ENCODE measurements at places on chromosomes 2 and 18. TPM values are rescaled to one million over a fixed set of nuclear protein-coding genes. Genes with fewer than 3 reads are reported as not detected.

DNA sequence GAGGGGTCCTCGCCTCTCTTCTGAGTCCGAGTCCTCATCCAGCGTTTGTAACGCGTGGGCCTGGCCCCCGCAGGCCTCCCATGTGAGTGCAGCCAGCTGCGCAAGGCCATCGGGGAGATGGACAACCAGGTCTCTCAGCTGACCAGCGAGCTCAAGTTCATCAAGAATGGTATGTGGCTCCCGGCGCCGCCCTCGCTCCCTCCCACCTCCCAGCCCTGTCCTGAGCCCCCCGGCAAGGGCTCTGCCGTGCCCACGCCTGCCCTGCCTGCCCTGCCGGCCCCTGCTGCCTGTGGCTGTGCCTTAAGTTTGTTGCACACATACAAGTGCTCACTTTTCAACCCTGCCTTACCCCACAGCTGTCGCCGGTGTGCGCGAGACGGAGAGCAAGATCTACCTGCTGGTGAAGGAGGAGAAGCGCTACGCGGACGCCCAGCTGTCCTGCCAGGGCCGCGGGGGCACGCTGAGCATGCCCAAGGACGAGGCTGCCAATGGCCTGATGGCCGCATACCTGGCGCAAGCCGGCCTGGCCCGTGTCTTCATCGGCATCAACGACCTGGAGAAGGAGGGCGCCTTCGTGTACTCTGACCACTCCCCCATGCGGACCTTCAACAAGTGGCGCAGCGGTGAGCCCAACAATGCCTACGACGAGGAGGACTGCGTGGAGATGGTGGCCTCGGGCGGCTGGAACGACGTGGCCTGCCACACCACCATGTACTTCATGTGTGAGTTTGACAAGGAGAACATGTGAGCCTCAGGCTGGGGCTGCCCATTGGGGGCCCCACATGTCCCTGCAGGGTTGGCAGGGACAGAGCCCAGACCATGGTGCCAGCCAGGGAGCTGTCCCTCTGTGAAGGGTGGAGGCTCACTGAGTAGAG is 14.4 kb upstream of the ALLC start:
- DNase-seq, result no peak

DNA sequence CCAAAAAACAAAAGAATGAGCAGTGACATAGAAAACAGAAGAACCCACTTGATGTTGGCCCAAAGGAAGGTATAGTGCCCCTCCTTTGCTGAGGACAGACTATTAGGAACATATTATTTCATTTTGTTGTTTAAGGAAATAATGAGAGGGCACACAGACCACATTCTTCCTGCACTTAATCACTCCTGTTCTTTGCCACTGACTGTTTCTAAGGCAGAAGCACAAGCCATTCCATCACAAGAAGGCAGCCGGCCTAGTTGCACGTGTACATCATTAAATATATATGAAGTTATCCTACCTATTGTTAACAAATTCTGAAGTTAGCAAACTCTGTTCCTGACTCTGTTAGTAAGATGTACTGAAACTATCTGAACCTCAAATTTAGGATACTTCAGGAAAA is 110.0 kb downstream of the LNPK start:
- DNase-seq, result no peak

GRCh38 chr2:133265432-133265949 is 302.8 kb downstream of the NCKAP5 start:
- DNase-seq, result peak; percentile 71

DNA sequence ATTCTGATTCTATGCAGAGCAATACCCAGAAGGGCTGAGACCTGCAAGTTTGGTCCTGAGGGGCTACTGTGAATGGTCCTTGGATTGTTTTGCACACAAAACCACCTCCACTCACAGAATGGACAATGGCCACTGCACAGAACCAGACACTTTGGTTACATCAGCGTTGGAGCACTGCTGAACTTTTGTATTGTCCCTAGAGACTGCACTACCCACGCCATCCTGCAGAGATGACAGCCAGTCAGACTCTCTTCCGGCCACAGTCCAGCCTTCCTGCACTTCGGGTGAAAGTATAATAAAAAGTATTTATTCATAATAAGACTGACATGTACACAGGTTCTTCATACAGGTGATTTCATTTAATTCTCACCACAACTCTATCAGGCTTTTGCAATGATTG is 35.7 kb downstream of the CELF4 start:
- peak; percentile 11 for DNase-seq

- peak; percentile 11 for DNase-seq
Measured at GRCh38 chr2:168030862-168031624, 216.4 kb downstream of the STK39 start.

DNA sequence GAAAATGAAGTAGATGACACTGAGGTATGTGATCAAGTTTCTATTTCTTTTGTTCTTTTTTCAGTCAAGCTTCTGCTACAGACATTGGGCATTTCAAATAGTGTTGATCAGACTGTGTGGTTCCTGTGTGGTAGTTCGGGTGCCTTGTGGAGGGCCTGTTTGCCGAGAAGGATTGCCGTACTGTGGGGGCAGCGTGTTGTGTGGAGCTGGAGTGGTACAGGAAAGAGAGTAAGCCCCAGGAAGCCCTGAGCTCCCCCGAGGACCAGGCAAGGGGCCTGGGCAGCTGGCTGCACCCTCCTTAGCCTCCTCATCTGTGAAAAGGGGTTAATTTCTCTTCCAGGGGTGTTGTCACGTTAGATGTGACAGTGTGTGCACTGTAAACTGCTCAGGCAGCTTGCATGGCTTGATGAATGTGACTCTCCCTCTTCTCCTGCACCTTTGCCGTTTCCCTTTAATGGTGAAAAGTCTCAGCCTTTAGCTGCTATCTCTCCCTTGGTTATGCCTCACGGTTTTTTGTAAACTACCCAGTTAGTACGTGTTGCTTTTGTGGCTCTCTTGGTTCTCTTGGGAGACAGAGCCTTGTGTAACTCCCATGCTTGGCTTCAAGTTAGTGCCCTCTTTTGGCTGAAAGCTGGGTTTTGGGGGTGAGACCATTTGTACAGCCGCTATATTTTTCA is 19.5 kb downstream of the C2orf74 start:
- no peak for DNase-seq

GRCh38 chr2:152584301-152584700 is 133.0 kb downstream of the PRPF40A start:
- no peak for DNase-seq

DNA sequence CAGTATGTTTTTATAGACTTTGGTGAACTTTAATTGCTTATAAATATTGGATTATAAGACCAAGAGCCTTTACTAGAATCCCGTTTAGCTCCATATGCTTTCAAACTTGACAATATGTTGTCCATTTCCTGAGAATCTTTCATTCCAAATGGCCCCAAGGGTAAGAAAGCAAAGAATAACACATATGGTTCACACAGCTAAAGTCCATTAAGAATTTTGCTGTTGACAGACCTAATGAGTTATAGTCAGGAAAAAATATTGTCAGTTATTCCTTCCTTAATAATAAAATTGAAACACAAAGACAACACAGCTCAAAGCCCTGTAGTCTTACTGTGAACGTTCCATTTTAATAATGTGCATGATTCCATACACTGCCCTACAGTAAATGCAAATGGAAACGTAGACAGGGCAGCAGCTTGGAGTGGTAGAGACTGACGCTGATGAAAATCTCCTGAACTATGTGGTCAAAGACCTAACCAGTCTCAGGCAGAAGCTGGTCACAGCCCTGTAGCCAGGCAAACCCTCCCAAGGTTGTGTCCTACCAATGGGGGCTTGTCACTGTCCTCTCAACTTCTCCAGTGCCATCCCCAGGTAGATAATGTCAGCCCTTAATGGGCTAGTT is 49.0 kb upstream of the ATIC start:
- no peak for DNase-seq

GRCh38 chr18:52536039-52536438 is 196.0 kb downstream of the DCC start:
- DNase-seq, result no peak

DNA sequence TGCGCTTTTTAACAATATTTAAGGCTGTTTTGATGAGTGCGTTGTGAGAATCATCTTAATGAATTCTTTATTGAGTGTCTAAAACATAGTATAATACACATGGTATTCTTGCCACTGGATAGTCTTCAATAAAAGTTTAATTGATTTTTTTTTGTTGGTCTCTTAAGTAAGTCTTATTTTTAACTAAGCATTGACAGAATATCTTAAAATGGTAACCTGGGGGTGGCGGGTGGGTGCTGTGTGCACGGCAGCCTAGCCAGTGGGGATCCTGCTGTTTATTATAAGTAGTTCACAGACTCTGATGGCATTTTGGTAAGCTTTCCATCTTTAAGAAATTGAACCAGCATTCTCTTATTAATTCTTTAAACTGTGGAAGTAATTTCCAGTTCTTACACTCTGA is 6.0 kb downstream of the SOX11 start:
- no peak for DNase-seq

- no peak for DNase-seq
Measured at GRCh38 chr2:221228214-221228769, 343.8 kb downstream of the EPHA4 start.

DNA sequence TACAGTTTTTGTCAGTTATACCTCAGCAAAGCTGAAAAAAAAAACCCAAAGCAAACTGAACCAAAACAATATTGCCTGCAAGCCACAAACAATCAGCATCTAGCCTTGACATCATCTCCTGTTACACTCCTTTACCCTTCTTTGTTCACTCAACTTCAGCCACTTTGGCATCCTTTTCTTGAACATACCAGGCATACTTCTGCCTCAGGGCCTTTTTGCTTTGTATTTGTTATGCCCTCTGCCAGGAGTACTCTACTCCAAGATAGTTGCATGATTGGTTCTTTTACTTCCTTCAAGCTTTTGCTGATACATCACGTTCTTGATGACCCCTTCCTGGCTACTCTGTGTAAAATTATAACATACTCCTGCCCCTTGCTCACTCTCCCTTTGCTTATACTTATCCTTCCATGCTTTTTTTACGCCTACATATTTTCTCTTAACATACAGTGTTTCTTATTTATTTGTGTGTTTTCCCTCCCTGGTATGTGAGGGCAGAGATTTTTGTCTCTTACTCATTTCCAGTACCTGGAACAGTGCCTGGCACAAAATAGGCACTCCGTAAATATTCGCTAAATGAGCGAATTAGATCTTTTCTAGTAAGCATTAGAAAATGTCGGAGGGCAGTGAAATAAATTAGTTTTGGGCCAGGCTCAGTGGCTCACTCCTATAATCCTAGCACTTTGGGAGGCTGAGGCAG is 12.7 kb downstream of the ABI2 start:
- DNase-seq, result peak; percentile 5

DNA sequence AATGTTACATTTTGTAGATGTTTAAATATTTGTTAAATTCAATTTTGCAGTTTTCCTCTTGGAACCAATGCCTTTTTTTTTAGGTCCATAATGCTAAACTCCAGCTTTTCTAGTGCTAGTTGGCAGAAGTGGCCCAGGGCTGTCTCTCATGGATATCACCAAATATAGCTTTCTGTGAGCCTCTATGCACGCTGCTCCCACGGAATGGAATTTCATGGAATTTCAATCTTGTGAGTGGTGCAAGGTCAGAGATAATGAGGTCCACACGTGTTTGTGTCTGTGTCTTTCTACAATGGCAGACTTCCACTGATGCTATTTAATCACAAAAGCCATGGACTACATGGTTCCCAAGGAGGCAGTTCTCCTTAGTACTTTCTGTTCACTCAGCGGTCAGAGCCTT is 191.5 kb upstream of the PARD3B start:
- no peak for DNase-seq

DNA sequence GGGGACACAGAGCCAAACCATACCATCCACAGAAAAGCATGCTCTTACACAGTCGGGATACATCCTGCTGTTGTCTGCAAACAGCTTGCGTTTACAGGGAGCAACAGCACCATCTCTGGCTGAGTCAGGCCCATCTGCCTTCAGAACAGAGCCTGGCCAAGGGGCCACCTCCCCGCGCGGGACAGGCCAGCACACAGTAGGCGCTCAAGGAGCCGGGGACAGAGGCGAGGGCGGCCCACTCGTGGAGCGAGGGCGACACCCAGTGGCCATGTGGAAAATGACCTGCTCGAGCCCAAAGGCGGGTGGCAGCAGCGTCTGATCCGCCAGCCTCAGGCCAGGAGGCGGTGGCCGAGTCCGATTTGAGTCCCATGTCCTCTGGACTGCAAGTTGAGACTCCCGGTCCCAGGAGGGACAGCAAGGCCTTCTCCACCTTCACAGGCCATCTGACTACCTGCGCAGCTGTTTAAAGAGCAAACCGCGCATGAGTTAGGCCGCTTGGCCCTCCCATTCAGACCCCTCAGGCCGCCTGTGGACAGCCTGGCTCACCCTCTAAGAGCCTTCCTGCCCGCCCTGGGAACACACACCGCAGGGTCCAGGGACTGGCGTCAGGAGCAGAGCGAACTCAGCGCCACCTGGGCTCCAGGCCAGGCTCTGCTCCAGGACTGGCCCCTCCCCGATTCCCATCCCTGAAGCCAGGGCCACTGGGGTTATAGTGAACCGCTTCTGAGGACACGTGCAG is 38.3 kb downstream of the TTC32 start:
- peak; percentile 63 for DNase-seq

DNA sequence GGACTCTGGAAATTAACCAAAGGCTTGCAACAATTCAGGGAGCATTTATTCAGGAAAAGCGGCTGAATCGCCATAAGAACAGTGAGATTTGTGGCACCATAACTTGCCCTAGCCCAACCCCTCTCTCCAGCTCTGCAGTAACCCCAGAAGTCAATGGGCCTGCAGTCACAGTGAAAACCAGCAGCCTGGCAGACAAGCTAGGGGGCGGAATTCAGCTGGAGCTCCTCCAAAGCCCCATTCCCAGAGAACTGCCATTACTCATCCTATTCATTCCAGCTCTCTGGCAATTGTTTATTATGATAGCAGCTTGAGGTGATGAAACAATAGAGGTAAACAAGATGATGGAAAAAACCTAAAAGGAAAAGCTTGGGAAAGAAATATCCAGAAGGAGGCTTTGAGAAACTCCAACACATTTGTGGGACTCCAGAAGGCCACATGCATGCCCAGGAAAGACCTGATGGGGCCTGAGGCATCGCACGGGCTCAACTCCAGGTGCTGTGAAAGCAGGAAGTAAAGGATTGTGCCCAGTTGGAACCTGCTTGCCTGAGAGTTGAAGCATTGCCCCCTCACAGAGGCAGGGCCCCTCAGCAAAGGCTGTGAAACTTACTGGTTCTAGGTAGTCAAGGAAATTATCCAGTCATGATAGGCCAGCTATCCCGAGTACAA is 126.7 kb downstream of the TWIST2 start:
- DNase-seq, result peak; percentile 87

GRCh38 chr2:217937446-217937845 is 65.3 kb downstream of the TNS1 start:
- peak; percentile 42 for DNase-seq

- peak; percentile 15 for DNase-seq
Measured at GRCh38 chr2:234495251-234496054, 1.4 kb downstream of the ARL4C start.

CFAP65 gene
- total RNA-seq, result 0.11 TPM

RFX8 gene
- total RNA-seq, result 4.6 TPM

DLX1 gene
- total RNA-seq, result 7.4 TPM

CNTNAP5 gene
- not detected for total RNA-seq

MPHOSPH10 gene
- total RNA-seq, result 41.9 TPM

CCBE1 gene
- 6.5 TPM for total RNA-seq

VWC2L gene
- total RNA-seq, result not detected

Measured in Daoy (cell line).